ENCODE measurements at places on chromosomes 2 and 18.

GRCh38 chr2:166661824-166662223 lies 167.8 kb upstream of the SCN7A start:
- DNase-seq, result no peak

DNA sequence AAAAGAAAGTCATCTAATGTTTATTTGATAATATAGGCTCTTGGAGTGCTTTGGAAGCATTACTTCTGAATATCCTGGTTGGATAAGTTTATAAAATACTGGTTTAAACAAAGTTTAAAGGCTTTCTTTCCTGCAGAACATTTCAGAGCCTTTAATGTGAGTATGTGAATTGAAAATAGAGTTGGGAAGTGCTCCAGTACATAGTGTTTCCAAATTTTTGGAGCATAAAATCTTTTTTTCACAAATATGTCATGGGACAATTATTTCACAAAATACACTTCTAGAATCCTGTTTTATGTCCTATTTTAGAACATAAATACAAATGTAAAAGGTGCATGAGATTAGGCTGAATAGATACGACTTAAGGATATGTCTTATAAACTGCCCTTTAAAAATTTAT lies 158.9 kb upstream of the HNRNPA3 start:
- DNase-seq, result no peak

GRCh38 chr2:233060980-233061590 lies 943 bp downstream of the INPP5D start:
- no peak for DNase-seq

DNA sequence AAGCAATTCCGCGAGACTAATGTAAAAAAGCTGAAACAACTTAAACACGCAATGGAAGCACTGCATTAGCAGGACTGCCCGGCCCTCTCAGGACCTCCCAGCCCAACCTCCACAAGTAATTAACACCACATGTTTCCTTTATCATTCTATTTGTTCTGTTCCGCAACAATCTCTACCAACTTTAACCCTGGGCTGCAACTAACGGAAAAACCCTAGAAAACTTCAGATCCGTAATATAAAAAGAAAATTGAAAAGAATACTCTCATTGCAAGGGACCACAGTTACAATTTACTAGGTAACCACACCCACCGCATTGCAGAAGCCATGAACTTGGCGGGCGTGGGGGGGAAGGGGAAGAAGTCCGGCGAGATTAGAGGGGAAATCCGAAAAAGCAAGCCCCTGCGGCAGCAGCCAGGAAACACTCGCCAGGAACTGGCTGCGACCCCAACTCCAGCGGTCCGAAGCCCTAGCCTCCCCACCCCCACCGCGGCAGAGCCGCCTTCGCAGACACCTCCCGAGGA lies 1.2 kb downstream of the EPB41L3 start:
- DNase-seq, result no peak

GRCh38 chr2:71932780-71933466 lies 214.7 kb downstream of the CYP26B1 start:
- no peak for DNase-seq

- DNase-seq, result no peak
Observed at GRCh38 chr18:53551868-53552426, 672.5 kb downstream of the MBD2 start.

- DNase-seq, result no peak
Observed at GRCh38 chr18:78697446-78697845, 282.2 kb upstream of the SALL3 start.

DNA sequence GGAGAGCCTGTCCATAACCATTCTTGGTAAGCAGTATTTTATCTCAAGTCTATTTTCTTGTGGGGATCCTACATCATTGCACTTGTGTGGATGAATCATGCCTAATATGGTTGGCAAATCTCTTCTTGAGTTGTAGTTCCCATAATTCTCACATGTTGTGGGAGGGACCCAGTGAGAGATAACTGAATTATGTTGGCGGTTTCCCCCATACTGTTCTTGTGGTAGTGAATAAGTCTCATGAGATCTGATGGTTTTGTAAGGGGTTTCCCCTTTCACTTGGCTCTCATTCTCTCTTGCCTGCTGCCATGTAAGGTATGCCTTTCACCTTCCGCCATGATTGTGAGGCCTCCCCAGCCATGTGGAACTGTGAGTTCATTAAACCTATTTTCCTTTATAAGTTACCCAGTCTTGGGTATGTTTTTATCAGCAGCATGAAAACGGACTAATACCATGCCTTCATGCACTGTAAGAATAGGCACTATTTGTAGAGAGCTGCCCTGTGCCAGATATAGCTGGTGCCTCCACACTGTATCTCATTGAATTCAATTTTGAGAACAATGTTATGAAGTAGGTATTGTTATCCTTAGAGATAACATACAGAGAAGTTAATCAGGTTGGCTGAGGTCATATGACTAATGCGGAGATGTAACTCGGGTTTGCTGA lies 148.3 kb downstream of the PLCL1 start:
- DNase-seq, result peak; percentile 17

DNA sequence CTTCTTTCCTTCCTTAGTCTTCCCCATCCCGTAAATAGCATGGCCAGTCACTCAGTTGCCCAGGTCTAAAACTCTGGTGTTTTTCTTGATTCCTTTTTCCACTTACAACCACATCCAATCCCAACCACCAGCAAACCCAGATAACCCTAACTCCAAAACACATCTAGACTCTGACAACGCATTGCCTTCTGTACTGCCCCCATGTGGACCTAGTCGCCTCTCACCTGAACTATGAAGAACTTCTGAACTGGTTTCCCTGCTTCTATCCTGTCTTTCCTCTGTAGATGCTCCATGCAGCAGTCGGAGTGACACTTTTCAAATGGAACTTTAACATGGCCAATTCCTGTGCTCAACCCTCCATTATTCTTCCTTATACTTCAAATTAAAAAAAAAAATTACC lies 26.5 kb downstream of the ST6GAL2 start:
- DNase-seq, result no peak

DNA sequence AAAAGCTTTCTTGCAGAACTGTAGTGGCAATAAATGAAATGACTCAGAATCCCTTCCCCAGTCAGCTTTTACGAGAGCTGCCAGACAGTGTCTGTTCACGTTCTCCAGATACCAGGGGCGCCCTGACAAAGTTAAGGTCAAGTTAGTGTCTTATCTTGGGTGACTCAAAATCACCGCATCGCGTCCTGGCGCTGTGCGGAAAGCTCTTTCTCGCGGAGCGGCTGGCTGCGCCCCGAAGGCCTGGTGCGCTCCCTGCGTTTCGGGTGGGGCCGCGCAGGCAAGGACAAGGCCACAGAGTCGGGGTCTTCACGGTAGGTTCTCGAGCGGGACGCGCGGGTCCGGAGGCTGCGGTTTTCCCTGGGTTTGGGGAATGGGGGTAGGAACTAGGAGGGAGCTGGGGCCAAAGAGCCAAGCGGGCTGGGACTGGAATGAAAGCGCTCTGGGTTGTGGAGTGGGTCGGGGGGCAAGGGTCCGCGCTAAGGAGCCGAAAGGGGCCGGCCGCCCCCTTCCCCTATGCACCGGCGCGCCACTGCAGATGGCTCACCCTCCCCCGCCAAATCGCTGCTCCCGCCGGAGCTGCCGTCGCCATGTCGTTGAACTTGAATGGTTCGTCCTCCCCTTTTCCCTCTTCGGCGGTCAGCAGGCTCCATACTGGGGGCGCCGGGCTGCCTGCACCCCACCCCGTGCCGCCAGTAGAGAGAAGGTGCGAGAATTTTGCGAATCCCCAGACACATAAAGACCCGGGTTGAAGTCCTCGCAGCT lies 2.6 kb upstream of the HOXD11 start:
- no peak for DNase-seq

DNA sequence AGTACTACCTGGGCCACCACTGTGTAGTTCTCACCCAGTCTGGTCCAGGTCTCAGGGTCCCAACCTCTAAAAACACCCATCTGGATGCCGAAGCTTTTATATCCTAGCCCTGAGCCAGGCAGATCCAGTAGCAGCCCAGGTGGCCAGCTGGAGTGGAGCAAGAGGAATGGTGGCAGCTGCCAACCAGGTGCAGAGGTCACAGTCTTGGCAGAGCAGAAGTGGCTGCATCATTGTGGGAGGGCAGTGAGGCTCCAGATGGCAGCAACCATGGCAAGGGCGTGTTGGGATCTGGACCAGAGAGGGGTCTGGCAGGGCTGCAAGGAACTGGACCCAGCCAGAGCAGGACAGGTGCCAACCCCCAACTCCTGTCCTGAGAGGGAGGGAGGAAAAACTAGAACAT lies 72.2 kb upstream of the AGAP1 start:
- DNase-seq, result no peak

GRCh38 chr2:102357937-102358336 lies 2.3 kb downstream of the IL18R1 start:
- no peak for DNase-seq

DNA sequence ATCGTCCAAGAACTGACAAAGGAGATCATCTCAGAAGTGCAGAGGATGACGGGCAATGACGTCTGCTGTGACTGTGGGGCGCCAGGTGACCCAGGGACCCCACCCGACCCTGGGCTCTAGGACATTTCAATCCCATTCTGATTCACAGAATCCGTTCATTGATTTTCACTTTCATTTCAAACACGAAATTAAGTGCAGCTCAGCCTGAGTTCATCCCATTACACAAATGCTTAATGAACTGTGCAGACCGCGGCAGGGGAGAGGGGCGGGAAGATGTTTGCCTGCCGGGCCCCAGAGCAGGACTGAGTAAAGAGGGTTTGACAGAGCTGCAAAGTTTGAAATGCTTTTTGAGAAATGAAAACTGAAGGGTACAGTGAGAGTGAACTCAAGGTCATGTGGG lies 67.1 kb downstream of the ITGB1BP1 start:
- no peak for DNase-seq

- no peak for DNase-seq
Observed at GRCh38 chr2:196431076-196431475, 208.4 kb upstream of the CCDC150 start.

DNA sequence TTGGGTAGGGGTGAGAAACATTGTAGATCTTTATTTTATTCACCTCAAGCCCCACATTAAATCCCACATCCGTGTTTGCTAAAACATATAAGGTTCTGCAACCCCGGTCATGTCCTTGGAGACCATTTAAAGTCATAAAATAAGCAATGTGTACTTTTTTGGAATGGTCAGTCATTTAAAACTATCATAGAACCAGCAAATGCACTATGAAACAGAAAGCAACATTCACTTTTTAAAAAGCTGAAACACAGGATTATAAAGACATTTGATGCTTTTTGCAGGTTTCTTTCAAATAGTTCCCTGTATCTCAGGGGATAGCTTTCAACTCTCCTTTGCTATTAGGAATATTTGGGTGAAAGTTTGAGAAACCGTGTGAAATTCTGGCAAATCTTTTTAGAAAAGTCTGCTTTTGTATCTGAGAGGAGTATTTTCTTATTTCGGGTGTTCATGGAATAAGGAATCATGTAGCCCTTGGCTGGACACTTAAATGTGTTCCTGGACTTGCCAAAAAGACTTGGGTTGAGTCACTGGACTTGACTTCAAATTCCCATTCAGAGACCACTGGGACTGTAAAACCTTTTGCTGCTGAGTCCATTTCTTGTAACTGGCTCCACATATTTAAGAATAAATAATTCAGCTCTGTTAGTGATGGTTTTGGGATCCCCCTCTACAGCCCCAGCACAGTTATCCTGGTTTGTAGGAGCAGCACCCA lies 5.9 kb upstream of the CETN1 start:
- no peak for DNase-seq

- no peak for DNase-seq
Observed at GRCh38 chr2:176662753-176663152, 393.5 kb downstream of the MTX2 start.

GRCh38 chr2:43725711-43726246 lies 48.1 kb upstream of the DYNC2LI1 start:
- DNase-seq, result no peak

DNA sequence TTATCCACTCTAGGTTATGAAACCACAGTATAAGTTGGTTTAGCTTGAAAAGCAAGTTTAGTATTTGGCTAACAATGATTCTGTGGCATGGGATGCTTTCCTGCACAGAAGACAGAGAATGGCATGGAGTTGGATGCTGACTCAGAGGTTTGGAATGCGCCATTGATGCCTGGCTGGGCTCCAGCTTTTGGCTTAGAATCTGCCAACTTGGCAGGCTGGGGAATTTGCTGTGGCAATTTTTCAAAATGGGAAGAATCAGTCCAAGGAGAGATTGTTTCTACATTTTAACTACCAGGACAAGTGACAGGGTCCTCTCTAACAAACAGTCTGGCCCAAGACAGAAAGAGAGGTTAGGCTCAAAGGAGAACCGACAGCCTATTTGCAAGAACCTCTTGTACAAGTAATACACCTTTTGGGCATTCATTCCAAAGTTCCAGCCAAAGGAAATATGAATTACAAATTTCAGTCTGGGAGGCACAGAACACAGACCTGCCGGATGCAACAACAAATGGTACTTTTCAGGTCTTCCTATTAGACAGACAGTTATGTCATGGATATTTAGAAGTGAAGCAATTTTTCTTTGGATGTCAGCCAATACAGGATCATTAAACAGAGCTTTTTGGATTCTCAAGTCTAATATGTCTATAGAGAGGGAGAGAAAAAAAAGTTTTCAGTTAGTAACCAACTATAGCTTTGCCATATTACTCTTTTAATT lies 1027.7 kb downstream of the TMEM182 start:
- DNase-seq, result no peak

- no peak for DNase-seq
Observed at GRCh38 chr2:168137510-168138180, 109.8 kb downstream of the STK39 start.

DNA sequence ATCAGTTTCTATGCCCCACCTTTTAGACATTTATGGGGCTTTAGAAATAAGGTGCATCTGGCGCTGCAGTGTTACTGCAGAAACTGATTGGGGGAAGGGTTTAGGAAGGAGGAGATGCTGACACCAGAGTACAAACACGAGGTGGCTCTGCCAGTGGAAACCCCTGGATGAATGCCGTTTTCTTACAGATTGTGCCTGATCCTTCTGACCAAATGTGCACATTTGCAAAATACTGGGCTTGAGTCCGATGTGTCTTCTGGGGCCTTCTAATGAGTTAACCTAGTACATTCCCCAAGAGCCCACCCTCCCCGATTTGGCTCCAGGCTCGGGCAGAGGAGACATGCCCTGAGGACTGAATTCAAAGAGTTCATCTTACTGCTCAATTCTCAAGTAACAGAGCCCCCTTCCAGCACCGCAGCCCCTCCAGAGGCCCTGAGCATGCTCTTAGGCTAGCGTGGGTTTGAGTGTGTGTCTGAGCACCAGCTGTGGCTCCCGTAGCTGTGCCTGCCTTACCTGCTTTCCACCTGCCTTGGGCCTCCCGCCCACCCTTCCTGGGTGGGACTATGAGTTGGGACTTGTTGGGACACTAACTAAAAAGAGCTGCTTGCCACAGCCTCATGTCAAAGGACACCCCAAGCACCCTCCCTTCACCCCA lies 116.7 kb upstream of the COPS8 start:
- DNase-seq, result no peak

- DNase-seq, result no peak
Observed at GRCh38 chr18:10928011-10928771, 221.2 kb downstream of the PIEZO2 start.

DNA sequence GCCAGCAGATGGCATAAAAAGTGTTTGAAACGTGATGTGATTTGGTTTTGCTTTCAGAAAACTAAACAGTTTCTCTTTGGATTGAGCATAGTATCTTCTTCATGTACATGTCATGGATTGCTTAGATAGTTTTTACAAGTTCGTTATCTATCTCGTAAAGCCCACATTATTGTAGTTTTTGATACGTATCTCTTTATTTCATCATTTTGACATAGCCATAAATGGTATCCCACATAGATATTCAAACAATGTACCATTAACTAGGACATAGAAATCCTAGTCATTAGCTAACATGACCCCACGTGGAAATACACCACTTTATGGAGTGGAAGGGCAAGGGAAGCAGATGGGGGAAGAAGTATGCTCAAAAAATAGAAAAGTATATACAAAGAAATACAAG lies 93.6 kb downstream of the MAP2 start:
- no peak for DNase-seq
